ENCODE measurements at places on chromosomes 1 and 21.

DNA sequence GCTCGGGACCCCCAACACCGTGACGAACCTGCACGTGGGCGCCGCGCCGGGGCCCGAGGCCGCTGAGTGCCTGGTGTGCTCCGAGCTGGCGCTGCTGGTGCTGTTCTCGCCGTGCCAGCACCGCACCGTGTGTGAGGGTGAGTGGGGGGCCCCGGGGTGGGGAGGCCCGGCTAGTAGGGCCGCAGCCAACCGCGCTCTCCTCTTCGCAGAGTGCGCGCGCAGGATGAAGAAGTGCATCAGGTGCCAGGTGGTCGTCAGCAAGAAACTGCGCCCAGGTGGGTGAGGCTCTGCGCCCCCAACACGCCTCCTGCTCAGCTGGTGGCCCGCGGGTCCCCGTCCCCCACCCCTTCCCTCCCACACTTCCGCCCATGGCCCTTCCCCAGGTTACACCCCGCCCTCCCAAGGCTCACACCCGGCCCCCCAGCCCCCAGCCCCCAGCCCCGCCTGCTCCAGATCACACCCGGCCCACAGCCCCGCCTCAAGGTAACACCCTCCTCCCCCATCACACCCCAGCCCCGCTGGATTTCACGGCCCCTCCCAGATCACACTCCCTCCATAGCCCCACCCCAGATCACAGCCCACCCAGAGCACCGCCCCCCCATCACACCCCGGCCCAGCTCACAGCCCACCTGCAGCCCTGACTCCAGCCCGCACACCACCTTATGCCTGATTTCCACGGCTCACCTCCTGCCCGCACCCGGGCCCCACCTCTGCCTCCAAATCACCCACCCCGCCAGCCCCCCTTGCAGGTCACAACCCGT, 2.4 kb upstream of the MMP23B start:
- peak; percentile 66 for DNase-seq

GRCh38 chr1:178122283-178122682, 28.4 kb downstream of the RASAL2 start:
- DNase-seq, result no peak

- DNase-seq, result no peak
Observed at GRCh38 chr1:227077783-227078182, 137.7 kb downstream of the COQ8A start.

DNA sequence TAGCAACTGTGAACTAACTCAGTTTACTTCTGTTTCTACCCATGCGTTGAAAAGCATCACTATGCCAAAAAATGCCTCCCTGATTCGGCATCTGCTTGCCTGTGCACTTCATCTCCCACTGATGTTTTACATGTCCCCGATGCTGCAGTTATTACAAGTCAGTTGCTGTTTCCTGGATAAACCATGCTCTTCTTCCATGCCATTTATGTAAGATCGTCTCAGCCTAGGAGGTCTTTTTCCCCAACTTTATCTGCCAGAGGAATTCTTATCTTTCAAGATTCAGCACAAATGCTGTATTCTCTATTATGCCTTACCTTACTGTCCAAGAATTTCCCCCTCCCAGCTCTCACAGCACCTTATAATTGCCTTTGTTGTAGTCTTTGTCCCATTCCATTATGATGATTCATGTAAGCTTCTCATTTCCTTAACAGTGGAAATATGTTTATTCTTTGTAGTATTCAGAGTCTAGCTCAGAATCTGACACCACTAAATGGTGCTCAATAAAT, 30.0 kb downstream of the PRKACB start:
- DNase-seq, result no peak

GRCh38 chr21:35252831-35253230, 203.7 kb upstream of the RUNX1 start:
- DNase-seq, result no peak

GRCh38 chr1:116817582-116818064, 63.4 kb downstream of the CD2 start:
- DNase-seq, result peak; percentile 79

DNA sequence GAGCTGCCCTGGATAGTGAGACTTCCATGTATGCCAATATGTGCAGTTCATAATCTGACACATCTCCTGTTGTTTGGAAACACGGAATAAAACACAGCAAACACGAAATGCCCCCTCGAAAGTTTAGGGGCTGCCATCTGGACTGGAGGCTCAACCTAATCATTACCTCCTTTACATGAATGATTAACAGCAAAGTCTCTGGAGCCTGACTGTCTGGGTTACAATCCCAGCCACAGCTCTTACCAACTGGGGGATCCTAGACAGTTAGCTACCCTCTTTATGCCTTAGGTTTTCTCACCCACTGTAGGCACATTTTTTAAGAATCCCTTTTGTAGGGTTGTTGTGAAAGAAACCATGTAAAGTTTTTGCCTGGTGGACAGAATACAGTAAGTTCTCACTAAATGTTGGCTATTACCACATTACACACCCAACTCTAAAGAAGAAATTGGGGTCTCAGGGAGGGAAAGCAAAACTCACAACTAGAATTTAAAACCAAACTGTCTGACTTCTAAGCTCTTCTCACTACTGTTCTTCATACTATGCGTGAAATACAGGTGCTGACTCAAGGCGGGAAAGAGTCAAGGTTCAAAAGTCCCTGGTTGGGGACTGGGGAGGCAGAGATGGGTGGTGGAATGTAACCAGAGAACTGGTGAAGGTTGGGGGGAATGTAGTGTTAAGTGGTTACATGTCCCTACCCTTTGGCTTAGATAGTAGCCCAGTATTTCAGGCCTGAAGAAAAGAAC, 24.2 kb downstream of the CYP4A22 start:
- DNase-seq, result no peak

GRCh38 chr1:101920577-101920976, 76.1 kb downstream of the OLFM3 start:
- DNase-seq, result no peak

GRCh38 chr1:65704318-65704717, 88.4 kb upstream of the PDE4B start:
- DNase-seq, result no peak

DNA sequence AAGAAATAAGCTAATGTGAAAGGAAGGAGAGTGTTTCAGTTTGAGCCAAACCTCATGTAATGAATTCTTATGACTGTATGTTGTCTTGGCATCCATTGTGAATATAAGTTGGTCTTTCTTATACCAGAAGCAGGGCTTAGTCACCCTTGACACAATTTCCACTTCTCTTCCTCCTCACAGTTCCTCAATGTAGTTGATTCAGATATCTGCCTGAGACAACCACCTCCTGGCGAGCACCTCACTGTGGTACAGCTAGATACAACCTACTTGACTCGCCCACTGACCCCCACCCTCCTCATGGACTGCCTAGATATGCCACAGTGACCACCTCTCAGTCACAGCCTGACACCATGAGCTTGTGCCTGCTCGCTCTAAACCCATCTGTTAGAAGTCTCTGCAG, 45.6 kb downstream of the KYAT3 start:
- no peak for DNase-seq

GRCh38 chr1:3610527-3611169, 660 bp downstream of the MEGF6 start:
- no peak for DNase-seq

DNA sequence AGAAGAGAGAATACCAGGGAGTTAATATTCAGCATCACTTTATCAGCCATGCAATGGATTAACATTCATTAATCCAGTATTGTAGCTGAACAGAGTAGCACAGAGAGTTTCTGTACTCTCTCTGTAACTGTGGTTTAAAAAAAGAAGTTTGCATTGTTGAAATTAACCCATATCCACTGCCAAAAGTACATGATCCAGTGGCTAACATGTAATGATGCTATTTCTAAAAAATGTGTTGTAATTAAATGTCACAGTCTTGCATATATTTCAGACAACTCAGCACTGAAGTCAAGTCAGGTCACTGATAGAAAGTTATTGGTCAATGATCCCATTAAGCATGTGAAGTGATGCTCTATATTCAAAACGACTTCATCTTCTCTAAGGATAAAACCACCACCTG, 141.3 kb downstream of the NRIP1 start:
- DNase-seq, result no peak

DNA sequence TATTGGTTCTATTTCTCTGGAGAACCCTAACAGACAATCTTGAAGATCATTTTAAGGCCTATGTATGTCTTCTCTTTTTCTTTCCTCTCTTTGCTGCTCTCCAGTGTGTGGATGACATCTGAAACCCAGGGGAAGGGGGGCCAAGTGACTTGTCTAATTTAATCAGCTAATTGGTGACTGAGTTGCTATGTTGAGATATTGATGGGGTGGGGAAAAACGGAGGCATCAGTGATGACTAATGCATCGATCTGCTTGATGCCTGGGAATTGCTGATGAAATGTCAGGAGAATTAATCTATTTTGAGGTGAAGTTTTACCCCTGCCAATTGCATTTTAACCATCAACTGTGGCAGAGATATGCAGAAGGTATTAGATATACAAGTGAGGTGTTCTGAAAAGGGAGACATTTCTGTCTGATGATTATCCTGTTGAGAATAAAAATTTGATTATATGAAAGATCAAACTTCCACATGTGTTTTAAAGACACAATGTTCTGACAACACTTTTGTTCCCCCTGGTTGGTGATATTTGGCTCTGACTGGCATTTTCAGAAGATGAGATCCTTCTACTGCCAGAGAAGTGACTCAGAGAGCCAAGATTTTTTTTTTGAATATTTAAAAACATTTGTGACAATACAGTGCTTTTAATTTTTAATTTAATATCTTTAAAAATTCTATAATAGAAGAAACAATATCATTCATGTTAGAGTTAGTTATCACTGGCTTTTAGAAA, 18.7 kb upstream of the PTGFR start:
- DNase-seq, result no peak

GRCh38 chr1:181345146-181345545, 138.2 kb upstream of the CACNA1E start:
- DNase-seq, result no peak

DNA sequence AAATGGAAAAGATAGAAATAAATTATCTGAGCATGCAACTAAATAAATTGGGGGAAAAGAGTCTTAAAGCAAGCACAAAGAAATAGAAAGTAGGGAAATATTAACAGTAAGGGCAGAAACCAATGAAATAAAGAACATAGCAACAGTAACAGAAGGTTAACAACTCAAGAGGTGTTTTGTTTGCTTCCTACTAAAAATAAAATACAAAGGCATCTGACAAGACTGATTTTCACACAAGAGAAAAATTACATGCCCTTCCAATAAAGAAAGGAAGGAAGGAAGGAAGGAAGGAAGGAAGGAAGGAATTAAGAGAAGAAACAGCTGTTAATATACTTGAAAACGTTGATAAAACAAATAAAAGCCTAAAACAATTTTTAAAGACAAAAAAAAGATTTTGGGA, 240.2 kb downstream of the SEC16B start:
- DNase-seq, result no peak

GRCh38 chr1:246595146-246595545, 28.9 kb downstream of the CNST start:
- DNase-seq, result no peak

- no peak for DNase-seq
Observed at GRCh38 chr1:109889094-109889493, 21.6 kb upstream of the CSF1 start.

- DNase-seq, result peak; percentile 64
Observed at GRCh38 chr1:9784508-9785133, 39.1 kb downstream of the CLSTN1 start.

DNA sequence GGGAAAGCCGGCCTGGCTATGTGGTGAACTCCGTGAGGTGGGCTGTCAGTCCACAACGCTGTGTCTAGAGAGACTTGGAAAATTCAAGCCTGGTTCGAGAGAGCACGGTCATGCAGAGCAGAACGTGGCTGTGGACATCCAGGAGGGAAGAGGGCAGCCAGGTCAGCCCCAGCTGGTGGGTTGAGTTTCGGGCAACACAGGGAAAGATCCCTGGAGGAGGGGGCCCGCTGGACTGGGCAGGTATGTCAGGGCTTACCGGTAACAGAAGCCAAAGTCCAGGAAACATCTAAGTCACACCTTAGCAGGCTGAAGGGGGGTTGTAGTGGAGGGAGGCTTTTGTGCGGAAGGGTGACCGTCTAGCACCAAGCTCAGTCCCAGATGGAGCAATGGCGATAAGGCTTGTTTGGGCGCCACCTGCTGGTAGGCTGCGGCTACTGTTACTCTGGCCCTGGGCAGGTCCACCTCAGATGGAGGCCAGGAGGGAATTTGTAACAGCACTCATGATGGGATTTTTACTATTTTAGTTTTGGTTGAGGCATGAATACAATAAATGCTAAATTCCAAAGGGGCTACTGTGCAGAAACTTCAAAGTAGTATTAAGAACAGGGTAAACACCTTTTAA, 143.3 kb upstream of the ZNF644 start:
- peak; percentile 66 for DNase-seq

All from activated naive CD4-positive, alpha-beta T cell treated with anti-CD3 and anti-CD28 coated beads, Interleukin-2, amount 50 U/mL, for 16 hours (primary cell).